ENCODE measurements at places on chromosomes 5 and 9. TPM values are rescaled to one million over a fixed set of nuclear protein-coding genes. Genes with fewer than 3 reads are reported as not detected.

Gene IL9
- total RNA-seq = not detected

- no peak for DNase-seq
Observed at GRCh38 chr9:9747787-9748186, 865.0 kb downstream of the PTPRD start.

- no peak for DNase-seq
Observed at GRCh38 chr5:11496137-11496719, 408.0 kb downstream of the CTNND2 start.

- no peak for DNase-seq
Observed at GRCh38 chr5:43117092-43117491, 3.6 kb upstream of the ZNF131 start.

Measured in upper lobe of left lung (tissue), 6 donors.